Fibroblast of skin of scalp (primary cell): ENCODE measurements at places on chromosomes 4 and X.

GRCh38 chrX:103254171-103254824 lies 657 bp downstream of the TCEAL8 start:
- peak; percentile 28 for DNase-seq

- DNase-seq, result no peak
These were observed 9.7 kb upstream of the ZNF674 start for GRCh38 chrX:46554942-46555341.

DNA sequence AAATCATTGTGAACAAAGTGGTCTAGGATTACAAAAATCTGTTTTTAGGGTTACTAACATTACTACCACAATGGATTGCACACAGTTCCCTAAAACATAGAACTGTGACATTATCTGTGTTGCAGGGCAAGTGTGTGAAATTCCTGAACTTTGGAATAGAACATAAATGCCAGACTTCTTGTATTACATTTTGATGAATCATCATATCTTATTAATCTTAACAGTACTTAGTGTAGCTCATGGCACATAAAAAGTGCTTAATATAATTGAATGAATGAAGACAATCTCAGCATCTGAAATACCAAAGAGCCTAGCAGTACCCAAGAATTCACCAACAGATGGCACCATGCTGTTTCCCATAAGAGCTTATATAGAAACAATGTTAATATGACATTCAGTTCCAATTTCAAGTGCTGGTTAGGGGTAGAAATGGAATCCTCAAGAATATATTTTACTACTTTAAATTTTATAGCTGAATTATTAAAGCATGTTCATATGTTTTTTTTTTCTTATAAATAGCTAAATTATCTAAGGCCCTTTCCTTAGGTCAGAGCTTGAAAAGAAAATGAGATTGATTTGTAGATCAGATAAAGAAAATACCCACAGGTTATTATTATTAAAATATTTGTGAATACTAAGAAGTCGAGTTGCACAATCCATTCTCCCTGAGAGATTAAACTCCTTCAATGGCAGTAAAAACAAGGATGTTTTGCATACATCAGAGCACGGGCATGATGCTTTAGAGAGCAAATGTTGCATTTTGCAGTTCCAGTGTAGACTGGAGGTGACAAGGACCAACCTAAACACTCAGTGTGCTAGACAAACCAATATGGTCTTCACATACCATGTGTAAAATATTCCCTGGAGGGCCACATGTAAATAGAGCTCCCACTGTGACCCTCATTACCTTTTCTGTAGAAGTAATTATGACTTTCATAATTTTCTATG lies 25.7 kb upstream of the SHISA3 start:
- peak; percentile 59 for DNase-seq

DNA sequence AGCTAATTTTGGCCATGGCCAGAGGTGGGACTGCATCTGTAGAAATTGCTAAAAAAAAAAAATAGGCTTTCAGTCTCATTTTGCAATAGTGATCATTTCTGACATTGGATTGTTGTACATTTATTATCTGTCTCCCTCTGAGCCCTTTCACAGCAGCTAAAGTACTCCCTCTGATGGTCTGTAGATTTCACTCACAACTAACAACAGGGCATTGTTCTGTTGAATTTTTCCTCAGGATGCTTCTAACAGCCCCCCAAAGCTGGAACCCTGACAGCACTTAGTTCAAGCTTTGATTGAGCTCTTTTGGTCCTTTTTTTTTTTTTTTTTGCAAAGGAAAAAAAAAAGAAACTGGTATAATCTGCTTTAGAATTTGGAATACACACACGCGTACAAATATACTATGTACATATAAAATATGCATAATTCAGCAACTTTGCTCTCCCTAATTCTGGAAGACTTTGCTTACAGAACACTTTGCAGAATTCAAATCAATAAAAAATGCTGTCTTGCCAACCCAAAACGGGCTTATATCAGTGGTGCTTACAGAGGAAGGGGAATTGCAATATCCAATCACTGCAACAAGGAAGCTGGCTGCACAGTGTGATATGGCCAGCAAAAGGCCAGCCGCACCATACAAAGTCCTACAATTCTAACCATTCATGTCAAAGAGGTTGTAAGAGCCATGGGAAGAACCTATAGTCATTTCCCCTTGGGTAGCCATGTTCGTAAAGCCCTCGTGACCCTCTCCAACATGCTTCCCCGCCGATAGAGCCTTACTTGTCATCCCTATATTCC lies 406.4 kb downstream of the SMARCA1 start:
- DNase-seq, result no peak

- peak; percentile 76 for DNase-seq
These were observed 33.9 kb upstream of the HPF1 start for GRCh38 chr4:169791527-169792156.

DNA sequence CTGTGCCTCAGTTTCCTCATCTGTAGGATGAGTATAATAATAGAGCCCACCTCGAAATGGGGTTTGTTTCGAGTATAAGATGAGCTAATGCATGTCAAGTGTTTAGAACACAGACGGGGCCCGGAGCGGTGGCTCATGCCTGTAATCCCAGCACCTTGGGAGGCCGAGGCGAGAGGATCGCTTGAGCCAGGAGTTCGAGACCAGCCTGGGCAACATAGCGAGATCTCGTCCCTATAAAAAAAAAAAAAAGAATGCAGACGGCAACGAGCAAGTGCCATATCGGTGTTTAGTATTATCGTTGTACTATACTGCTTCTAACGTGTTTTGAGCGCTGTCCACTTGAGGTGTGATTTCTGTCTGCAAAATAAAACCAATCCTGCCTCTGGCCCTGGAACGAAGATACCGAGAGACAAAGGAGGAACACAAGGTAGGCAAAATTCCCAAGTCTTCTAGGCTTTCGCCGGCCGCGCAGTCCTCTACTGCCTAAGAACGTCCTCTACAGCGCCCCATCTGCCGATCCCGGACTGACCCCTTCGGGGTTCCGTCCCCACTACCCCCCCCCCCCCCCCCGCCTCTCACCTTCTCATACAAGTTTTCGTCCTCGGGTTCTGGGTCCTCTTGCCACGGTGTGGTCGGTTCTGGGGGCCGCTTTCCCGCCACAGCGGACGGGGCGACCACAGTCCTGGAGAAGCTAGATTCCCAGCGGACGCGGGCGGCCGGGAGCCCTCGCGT lies 442 bp downstream of the NDUFB11 start:
- peak; percentile 34 for DNase-seq

DNA sequence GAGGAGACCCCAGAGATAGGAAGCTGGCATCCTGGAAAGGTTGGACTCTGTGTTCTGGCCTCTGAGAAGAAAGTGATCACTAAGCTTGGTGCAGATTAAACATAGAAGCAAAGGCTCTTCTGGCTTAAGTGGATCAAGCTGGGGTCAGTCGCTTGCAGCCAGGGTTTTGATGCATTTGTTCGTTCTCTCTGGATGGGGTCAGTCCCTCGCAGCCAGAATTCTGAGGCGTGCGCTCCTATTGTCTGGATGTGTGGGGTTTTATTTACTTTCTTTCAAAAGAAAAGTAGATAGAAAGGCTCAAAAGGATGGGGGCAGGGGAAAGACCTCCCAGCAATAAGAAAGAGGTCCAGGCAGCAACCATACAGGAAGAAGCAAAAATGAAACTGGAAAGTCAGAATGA lies 152.6 kb downstream of the DHRSX start:
- no peak for DNase-seq

GRCh38 chr4:68358988-68359387 lies 9.1 kb upstream of the YTHDC1 start:
- no peak for DNase-seq

- DNase-seq, result no peak
These were observed 1849.4 kb upstream of the AGA start for GRCh38 chr4:179291657-179292056.
